ENCODE measurements at places on chromosomes 7 and 10.

DNA sequence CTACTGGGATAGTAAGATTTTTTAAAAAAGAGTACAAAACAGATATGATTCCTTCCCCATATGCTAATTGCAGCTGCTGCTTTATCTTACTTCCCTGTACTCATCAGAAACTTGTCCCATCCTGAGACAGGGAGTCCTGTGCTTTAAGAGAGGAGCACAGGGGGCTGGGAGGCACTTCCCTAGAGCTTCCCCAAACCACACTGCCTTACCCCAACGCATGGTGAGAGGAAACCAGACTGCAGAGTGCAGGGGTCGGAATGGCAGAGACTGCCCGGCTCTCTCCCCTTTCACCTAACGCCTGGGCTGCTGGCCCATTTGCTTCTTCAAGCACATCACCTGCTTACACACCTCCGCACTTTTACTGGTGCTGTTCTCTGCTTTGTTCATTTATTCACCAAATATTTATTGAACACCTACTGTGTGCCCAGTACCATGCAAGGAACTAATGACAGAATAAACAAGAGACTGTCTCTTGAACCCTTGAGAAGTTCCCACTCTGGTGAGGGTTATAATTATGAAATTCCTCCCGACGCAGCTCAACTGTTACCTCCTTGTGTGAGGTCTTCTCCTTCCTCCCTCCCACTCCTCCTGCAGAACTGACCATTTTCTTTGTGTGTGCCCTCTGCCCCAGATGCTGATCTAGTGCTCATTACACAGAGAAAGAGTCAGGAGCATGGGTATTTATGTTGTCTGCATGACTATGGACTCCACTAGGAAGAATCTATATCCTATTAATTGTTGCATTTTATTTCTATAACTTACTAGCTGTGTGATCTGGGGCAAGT is 289.7 kb downstream of the TCF7L2 start:
- no peak overlapping the region for H3K27ac ChIP-seq
- peaks cover 11% of the 10 kb centered on the region for H3K27me3 ChIP-seq
- H3K4me3 ChIP-seq: no peak overlapping the region
- no peaks in the 10 kb centered on the region for H3K4me1 ChIP-seq
- no peaks in the 10 kb centered on the region for H3K36me3 ChIP-seq

- H3K4me3 ChIP-seq: no peak overlapping the region
- H3K27me3 ChIP-seq: peaks cover 5% of the 10 kb centered on the region
- H3K36me3 ChIP-seq: no peaks in the 10 kb centered on the region
- peaks cover 27% of the 10 kb centered on the region for H3K4me1 ChIP-seq
- no peak for DNase-seq
- H3K27ac ChIP-seq: no peak overlapping the region
Observed at GRCh38 chr7:45236666-45237065, 79.1 kb downstream of the RAMP3 start.

- no peaks in the 10 kb centered on the region for H3K4me1 ChIP-seq
- no peak overlapping the region for H3K27ac ChIP-seq
- DNase-seq: no peak
- no peak overlapping the region for H3K4me3 ChIP-seq
- H3K36me3 ChIP-seq: peaks cover 11% of the 10 kb centered on the region
Observed at GRCh38 chr7:22137466-22137865, 191.8 kb upstream of the CDCA7L start.

DNA sequence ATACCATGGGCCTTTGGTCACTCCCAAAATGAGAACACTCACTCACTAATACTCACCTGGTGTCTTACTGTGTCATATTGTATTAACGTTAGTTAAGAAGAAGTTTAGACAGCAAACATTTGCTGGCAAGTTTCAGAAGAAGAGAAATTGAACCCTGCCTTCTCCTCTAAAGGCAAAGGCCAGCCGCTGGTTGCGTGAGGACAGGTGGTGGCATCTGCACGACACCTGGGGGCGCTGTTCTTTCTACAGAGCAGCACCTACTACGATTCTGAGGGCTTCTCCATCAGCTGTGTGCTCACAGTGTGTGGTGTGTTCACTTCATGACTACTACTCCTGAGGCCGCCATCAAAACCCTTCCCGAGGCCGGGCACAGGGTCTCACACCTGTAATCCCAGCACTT is 17.9 kb upstream of the CLEC2L start:
- H3K4me1 ChIP-seq: no peaks in the 10 kb centered on the region
- no peak overlapping the region for H3K4me3 ChIP-seq
- no peak overlapping the region for H3K27ac ChIP-seq
- H3K36me3 ChIP-seq: no peaks in the 10 kb centered on the region

DNA sequence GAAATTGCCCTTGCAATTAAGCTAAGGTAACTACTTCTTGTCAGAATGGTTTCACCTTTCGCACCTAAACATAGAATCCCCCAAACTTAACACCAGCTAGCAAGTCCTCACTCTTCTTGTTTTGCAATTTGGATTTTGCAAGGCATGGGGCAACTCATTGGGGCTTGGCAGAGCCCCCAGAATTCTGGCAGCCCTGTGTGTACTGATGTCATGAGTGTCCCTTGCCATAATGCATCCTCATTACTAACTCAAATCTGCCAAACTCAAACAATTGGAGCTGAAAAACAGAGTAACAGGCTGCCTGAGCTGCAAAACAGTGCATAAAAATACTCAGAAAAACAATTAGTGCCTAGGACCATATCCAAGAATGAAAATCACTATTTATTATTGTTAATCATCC is 7.9 kb upstream of the XPNPEP1 start:
- H3K27me3 ChIP-seq: no peaks in the 10 kb centered on the region
- no peak overlapping the region for H3K27ac ChIP-seq
- no peak for DNase-seq
- H3K4me1 ChIP-seq: no peaks in the 10 kb centered on the region

GRCh38 chr10:78875331-78875877 is 193.4 kb upstream of the ZMIZ1 start:
- H3K36me3 ChIP-seq: no peaks in the 10 kb centered on the region
- DNase-seq: no peak
- no peaks in the 10 kb centered on the region for H3K4me1 ChIP-seq

DNA sequence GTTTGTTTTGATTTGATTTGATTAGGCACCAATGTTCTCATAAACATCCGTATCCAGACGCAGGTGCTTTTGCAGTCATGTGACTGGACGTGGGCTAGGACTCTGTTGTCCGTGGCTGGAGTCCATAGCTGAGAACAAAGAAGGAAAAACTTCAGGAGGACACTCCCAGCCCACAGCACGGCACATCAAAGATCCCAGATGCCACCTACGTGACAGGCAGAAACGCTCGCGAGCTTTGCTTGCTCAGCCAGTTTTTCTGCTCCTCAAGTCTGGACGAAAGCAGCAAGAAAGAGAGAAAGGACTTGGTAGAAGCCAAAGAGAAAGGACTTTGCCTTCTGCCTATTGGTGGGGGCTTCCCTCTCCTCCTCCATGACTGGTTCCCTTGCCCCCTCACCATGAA is 6.9 kb upstream of the ZKSCAN1 start:
- H3K4me3 ChIP-seq: no peak overlapping the region
- H3K4me1 ChIP-seq: peaks cover 10% of the 10 kb centered on the region
- H3K27ac ChIP-seq: no peak overlapping the region
- no peak for DNase-seq
- no peaks in the 10 kb centered on the region for H3K36me3 ChIP-seq
- H3K27me3 ChIP-seq: no peaks in the 10 kb centered on the region

- H3K36me3 ChIP-seq: no peaks in the 10 kb centered on the region
- H3K4me3 ChIP-seq: no peak overlapping the region
- no peaks in the 10 kb centered on the region for H3K27me3 ChIP-seq
- no peak for DNase-seq
Observed at GRCh38 chr10:108561649-108562048, 1361.7 kb downstream of the XPNPEP1 start.

DNA sequence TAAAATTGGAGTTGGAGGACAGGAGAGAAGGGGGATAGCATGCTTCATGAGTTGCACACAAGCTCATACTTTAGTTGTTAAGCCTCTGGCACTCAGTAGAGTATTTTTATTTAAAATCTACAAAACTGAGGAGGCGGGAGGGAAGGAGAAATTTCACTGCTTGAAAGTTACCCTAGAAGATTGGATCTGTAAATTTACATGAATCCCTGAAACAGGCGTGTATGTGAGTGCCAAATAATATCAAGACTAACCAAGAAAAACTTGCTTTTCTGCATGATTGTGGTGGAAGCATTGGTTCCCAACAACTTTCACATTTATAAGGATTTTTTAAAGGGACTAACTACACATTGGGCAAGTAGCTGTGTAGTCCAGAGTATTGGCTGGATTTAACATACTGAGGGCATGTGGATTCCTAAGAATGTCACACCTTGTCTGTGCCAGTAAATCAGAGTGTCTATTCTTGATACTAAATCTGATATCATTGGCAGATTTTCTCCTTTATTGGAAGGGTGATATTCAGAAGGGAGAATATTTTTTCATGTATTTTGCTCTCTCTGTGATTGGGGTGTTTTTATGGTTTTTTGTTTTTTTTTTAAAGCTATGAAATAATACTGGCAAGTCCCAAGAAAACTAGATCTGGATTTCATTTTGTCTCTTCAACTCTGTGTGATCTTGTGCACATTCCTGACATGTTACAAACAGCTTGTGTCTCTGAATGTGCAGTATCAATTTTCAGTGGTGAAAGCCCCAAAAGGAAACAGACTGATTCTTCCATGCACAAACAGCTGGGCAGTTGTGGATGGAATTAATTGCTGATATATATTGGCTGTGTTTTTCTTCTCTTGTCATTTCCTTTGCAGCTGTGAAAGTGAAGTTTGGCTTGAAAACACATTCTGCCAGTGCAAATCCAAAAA is 67.2 kb downstream of the ADD3 start:
- DNase-seq: no peak
- no peaks in the 10 kb centered on the region for H3K36me3 ChIP-seq
- H3K4me1 ChIP-seq: peaks cover 28% of the 10 kb centered on the region
- H3K4me3 ChIP-seq: no peak overlapping the region

DNA sequence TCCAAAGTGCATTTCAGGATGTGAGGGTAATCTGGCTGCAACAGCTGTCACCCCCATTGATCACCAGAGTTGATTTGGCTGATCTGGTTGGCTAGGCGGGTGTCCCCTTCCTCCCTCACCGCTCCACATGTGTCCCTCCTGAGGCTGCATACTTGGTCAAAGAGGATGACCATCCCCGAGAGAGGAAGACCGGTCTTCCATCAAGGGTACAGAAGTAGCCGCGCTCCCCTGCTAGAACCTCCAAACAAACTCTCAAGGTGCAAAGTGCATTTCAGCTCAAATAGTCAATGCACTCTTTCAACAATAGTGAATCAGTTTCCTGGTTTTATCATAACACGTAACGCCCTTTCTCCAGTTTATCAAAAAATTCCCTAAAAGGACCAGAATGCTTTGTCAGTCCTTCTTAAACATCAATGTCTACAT is 44.6 kb downstream of the CARD11 start:
- no peaks in the 10 kb centered on the region for H3K27me3 ChIP-seq
- no peak overlapping the region for H3K4me3 ChIP-seq
- no peak for DNase-seq
- no peaks in the 10 kb centered on the region for H3K4me1 ChIP-seq
- no peaks in the 10 kb centered on the region for H3K36me3 ChIP-seq

DNA sequence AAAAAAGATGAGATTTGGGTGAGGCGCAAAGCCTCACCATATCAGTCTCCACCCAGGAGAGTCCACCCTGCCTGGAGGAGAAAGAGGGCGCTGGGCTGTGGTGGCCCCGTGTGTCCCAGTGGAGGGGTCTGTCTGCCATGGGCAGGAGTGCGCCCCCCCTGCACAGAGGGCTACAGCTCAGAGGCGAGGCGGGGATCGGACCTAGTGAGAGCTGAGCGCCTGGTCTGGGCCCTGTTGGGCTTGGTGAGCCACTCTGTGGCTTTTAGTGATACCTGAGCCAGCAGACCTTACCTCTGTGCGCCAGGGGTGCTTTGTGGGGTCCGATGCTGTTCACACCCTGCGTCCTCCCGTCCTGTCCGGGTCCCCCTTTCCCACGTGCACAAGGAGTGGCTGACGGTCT is 25.9 kb upstream of the GNA12 start:
- no peak for DNase-seq
- peak overlapping the region; percentile 4 for H3K27ac ChIP-seq
- H3K4me1 ChIP-seq: peaks cover 13% of the 10 kb centered on the region
- H3K4me3 ChIP-seq: no peak overlapping the region
- no peaks in the 10 kb centered on the region for H3K36me3 ChIP-seq

DNA sequence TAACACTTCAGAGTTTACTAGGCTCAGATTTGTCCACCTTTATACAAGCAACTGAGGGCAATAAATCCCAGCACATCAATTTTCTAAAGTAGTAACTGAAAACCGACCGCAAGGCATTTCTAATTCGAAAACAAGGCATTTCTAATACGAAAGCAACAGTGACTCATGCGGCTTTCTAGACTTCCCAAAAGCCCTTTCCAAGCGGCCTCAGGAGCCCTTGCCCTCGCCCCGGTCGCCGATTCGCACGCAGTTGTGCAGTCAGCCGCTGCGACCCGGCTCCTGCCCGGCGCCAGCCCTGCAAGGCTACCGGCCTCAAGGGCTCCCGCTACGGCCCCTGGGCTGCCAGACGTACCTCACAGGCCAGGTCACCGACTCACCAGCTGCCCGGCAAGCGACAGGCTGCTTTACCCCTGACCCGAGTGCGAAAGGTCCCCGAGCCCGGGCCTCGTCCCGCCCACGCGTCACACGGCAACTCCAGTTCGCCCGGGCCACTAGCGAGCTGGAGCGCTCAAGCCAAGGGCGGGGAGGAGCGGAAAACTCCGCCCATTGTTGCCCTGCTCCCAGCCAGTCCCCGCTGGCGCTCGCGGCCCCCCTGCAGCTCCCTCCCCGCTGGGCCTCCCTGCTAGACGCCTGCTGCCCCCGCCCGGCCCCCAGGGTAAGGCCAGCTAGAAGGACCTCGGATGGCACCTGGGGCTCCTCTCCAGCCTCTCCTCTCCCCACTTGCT is 7.3 kb downstream of the NCOA4 start:
- H3K36me3 ChIP-seq: peaks cover 8% of the 10 kb centered on the region
- peaks cover 17% of the 10 kb centered on the region for H3K4me1 ChIP-seq
- peak overlapping the region; percentile 54 for H3K4me3 ChIP-seq
- DNase-seq: peak; percentile 89
- H3K27me3 ChIP-seq: no peaks in the 10 kb centered on the region

- peak overlapping the region; percentile 81 for H3K27ac ChIP-seq
- peaks cover 61% of the 10 kb centered on the region for H3K4me1 ChIP-seq
- peaks cover 27% of the 10 kb centered on the region for H3K36me3 ChIP-seq
- H3K27me3 ChIP-seq: no peaks in the 10 kb centered on the region
- H3K4me3 ChIP-seq: peak overlapping the region; percentile 26
Observed at GRCh38 chr10:62049624-62050345, 148.3 kb downstream of the ARID5B start.

GRCh38 chr7:103729026-103729425 is 260.4 kb downstream of the RELN start:
- no peaks in the 10 kb centered on the region for H3K27me3 ChIP-seq
- no peak overlapping the region for H3K4me3 ChIP-seq
- no peaks in the 10 kb centered on the region for H3K4me1 ChIP-seq
- no peak for DNase-seq
- no peak overlapping the region for H3K27ac ChIP-seq

- no peaks in the 10 kb centered on the region for H3K36me3 ChIP-seq
- H3K27ac ChIP-seq: peak overlapping the region; percentile 92
- no peak for DNase-seq
Observed at GRCh38 chr10:3848775-3849635, 64.0 kb upstream of the KLF6 start.

DNA sequence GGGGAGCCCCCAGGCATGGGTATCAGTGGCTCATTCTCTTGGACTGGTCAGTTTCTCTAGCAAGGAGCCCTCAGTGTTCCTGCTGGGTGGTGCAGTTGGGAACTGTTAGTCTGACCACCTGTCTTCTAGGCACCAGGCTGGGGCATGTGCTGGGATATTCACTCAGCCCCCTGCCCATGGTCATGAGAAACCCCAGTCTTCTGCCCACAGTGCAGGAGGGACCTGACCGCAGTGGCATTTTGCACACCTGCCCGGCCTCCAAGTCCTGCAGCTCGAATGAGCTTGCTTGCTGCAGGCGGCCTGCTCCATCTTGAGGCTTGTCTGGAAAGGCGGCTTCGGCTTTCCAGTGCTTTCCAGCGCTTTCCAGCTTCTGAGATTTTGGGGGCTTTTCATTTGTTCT is 36.3 kb downstream of the CUX1 start:
- no peak overlapping the region for H3K27ac ChIP-seq
- no peak for DNase-seq
- H3K36me3 ChIP-seq: no peaks in the 10 kb centered on the region

Data from RWPE2 (cell line).